ENCODE measurements at places on chromosomes 2 and 18.

DNA sequence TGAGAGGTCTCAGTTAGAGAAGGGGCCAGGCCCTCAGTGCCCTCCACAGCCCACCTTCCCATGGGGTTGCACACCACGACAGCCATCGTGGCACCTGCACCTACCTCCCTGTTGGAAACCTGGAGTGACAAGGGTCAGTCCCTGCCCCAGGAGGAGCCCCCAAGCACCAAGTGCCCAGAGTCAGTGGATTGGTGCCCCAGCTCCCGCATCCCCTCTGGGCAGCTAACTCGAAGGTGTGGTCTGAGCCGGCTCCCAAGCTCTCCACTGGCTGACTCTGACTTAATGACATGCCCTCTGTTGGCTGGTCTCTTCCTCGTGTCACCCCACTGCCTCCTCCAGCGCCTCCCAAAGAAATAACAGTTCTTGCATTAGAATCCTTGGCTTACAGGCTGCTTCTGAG is 116.4 kb downstream of the NDUFA10 start:
- DNase-seq, result no peak

- no peak for DNase-seq
Measured at GRCh38 chr2:166343467-166343866, 32.3 kb downstream of the SCN9A start.

DNA sequence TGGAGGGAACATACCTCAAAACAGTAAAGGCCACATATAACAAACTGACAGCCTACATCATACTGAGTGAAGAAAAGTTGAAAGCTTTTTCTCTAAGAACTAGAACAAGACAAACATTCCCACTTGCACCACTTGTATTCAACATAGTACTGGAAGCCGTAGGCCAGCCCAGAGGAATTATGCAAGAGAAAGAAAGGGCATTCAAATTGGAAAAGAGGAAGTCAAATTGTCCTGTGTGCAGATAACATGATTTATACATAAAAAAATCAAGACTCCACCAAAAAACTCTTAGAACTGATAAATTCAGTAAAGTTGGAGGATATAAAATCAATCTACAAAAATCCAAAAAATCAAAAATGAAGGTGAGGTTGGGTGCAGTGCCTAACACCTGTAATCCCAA is 8.0 kb upstream of the KDM3A start:
- no peak for DNase-seq

DNA sequence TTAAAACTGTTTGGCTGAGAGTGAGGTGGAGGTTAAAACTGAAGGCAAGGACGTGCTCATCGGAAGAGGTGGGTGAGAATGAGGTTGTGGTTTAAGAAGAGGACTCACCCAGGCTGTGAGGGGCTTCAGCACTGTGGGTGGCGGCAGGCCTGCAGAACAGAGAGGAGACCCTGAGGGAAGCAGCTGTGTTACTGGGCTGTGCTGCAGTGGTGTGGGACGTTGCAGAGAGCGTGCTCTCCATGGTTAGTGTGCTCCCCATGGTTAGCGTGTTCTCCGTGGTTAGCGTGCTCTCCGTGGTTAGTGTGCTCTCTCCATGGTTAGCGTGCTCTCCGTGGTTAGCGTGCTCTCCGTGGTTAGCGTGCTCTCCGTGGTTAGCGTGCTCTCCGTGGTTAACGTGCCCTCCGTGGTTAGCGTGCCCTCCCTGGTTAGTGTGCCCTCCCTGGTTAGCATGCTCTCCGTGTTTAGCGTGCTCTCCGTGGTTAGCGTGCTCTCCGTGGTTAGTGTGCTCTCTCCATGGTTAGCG is 68.5 kb upstream of the NFATC1 start:
- DNase-seq, result no peak

DNA sequence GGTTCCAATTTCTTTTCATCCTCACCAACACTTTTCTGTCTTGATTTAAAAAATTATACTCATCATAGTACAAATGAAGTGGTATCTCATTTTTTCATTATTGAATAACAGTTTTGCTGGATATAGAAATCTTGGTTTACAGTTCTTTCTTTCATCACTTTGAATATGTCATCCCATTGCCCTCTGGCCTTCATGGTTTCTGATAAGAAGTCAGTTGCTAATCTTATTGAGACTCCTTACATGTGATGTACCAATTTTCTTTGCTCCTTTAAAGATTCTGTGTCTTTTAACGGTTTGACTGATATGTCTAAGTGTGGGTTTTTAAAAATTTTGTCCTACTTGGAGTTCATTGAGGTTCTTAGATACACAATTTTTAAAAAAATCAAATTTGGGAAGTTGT is 35.0 kb downstream of the SLC3A1 start:
- DNase-seq, result no peak

GRCh38 chr2:235639885-235640284 is 146.0 kb downstream of the AGAP1 start:
- DNase-seq, result no peak

DNA sequence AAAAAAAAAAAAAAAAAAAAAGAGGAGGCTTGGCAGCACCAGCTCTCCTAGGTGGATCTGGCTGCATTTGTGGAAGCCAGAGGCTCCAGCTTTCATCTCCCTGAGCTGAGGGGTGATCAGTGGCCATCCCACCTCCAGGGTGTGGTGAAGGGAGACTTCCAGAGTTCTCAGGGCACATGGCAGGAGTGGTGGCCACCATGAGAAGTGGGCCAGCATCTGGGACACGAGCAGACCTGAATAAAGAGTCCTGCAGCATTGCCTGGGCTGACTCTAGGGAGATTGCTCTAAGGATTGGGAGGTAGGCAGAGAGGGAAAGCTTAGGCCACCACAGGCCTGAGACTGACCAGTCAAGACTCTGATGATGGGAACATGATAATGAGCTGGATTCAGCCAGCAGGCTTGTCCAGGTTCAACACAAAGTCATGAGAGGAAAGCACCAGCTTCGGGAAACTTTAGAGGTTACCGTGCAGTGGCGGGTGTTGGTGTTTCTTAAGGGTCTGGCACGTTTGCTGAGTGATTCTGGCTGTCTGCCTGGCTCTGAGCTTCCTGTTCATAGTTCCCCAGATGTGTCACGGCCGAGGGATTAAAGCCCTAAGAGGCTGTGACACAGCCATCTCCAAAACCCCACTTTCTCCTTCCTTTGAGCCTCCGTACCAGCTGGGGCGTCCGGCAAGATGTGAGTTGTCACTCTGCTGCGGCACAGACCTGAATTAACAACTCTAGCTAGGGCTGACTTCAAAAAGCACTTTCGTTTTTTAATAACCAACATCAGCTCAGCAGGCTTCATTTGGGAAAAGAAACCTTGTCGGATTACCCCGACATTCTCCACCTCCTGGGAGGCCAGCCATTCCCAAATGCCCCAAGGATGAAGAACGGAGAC is 38.3 kb upstream of the IL1R1 start:
- no peak for DNase-seq

- DNase-seq, result no peak
Measured at GRCh38 chr18:21463718-21464117, 136.8 kb downstream of the ESCO1 start.

GRCh38 chr2:128512379-128513115 is 193.9 kb upstream of the HS6ST1 start:
- no peak for DNase-seq

GRCh38 chr2:182980115-182980514 is 58.1 kb downstream of the NCKAP1 start:
- no peak for DNase-seq

GRCh38 chr2:189129971-189130370 is 49.6 kb downstream of the COL5A2 start:
- no peak for DNase-seq

DNA sequence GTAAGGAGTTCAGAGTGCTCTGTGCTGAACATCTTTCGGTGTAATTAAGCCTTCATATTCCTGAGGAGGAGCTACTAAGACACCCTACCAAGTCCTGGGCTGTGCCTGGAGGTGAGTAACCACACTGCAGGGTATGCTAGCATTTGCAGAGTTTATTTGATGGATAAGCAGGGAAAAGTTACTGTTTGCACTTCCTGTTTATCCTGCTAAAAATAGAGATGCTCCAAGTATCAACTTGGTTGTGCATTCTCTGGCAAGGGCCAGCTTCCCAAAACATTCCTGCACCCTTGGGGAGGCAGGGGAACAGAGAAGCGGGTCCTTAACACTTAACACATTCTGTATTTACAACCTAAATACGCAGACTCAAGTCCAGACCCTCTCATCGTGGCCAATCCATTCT is 49.8 kb downstream of the PARD6G start:
- no peak for DNase-seq

GRCh38 chr2:59604123-59604522 is 949.3 kb downstream of the BCL11A start:
- DNase-seq, result no peak

- no peak for DNase-seq
Measured at GRCh38 chr18:76266236-76266991, 228.6 kb downstream of the ZNF516 start.

DNA sequence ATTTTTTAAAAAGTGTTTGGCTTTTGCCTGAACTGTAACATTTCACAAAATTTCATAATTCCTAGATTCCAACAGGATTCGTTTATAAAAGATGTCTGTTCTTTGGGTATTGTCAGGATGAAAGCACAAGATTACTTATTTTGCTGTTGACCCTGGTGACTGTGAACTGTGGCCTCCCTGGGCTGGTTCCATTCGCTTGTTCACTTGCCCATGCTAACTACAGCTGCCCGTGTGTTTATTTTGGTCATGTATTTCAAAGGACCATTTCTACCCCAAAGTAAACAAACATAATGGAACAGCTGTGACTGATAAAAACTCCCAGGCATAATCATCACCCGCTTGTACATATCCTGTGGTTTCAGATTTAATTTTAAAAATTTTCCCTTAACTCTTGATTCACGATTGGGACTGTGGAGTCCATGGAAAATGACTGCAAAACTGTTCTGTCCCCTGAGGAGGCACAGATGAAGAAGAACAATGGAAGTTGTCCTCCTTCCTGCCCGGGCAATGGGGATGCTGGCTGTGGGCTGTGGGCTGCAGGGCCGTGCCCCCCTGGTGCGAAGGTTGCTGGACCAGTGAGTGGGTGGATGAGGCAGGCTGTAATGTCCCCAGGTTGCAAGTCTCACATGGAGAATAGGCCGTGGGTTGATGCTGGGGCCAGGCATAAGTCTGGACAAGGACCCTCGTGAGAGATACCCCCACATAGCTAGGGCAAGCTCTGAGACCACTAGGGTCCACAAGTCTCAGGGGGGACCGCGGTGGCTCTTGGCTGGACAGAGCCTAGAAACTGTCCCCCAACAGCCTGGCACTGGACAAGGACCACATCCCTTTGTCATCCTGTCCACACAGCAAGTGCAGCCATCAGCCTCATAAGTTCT is 28.9 kb upstream of the HDAC4 start:
- no peak for DNase-seq

- DNase-seq, result no peak
Measured at GRCh38 chr2:38246105-38246504, 131.0 kb downstream of the ATL2 start.

DNA sequence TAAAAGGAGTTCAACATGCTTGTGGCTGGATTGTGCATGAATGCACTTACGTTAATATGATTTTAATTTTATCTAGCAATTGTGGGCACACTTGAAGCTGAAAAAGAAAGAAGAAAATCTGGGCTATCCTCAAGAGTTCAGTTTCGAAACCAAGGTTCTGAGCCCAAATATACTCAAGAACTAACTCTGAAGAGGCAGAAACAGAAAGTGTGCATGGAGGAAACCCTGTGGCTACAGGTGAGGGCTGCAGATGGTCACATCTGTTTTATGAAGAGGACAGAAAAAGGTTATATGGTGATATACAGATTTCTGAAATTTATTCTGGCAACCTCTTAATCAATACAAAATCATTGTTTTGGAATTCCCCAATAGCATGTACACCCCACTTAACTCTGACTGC is 57.3 kb downstream of the ITGA6 start:
- no peak for DNase-seq

DNA sequence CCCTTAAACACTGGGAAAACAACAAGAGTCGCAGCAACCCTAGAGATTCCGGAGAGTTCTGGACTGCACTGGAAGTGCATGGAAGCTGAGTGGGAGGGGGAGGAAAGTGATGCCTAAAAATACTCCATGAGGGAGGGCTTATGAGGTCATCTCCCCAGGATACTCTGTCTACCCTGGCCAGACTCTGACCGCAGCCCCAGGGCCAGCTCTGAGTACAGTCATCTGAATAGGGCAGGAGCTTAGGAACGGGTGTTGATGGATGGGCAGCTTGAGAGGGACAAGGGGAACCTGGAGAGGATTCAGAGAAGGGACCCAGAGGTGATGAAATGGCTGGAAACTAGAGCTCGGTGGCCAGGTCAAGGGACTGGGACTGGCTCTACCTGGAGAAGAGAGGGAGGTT is 79.3 kb upstream of the IGFBP5 start:
- no peak for DNase-seq

- no peak for DNase-seq
Measured at GRCh38 chr2:118565301-118565700, 282.1 kb downstream of the EN1 start.

DNA sequence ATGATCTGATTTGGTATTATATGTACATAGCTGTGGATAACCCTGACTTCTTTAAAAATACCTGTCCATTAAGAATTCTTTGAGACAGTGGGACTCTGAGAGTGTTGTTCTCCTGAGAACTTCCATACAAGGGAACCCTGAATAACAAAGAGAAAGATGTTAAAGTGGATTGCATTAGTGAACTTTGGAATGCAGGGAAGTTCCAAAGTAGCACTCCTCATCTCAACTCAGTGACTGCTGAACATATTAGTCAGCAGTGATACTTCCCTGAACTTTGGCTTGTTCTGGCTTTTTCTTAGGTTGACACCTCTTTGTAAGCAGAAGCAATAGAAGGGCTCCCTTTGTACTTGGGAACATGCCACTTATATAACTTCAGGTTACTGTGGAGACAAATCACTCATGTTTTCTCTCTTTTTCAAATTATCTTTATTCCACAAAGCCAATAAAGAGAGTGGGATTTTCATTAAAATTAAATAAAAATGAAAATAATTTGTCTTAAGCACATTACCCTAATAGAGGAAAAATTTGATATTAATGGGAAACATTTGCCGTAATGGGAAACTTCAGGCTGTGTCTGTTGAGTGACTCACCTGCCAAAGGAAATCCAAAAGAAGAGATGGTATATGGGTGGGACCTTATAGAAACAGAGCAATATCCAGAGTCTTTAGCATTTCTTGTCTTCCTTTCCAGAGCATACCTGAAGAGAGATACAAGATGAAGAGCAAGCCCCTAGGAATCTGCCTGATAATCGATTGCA is 33.3 kb downstream of the CFLAR start:
- DNase-seq, result no peak

DNA sequence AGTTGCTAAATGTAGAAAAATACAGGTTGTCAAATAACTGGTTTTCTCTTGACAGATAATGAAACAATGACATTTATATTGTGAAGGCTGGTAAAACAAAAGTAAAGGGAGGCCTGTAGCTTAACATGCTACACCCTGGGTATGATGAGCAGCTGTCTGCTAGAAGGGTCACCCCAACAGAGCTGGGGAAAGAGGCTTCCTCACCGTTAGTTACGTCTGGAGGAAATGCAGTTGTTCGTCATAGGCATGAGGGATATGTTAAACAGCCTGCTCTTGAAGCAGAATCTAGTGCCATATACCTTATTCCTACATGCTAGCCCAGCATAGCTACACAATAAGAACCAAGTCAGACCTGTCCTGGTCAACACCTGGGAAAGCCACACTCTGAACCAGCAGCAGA is 49.9 kb downstream of the LPIN2 start:
- no peak for DNase-seq

Data from stimulated activated CD8-positive, alpha-beta memory T cell treated with anti-CD3 and anti-CD28 coated beads, Interleukin-4, amount 100 ng/mL, for 1 hour (primary cell).